ENCODE measurements at places on chromosomes 3 and 15.

DNA sequence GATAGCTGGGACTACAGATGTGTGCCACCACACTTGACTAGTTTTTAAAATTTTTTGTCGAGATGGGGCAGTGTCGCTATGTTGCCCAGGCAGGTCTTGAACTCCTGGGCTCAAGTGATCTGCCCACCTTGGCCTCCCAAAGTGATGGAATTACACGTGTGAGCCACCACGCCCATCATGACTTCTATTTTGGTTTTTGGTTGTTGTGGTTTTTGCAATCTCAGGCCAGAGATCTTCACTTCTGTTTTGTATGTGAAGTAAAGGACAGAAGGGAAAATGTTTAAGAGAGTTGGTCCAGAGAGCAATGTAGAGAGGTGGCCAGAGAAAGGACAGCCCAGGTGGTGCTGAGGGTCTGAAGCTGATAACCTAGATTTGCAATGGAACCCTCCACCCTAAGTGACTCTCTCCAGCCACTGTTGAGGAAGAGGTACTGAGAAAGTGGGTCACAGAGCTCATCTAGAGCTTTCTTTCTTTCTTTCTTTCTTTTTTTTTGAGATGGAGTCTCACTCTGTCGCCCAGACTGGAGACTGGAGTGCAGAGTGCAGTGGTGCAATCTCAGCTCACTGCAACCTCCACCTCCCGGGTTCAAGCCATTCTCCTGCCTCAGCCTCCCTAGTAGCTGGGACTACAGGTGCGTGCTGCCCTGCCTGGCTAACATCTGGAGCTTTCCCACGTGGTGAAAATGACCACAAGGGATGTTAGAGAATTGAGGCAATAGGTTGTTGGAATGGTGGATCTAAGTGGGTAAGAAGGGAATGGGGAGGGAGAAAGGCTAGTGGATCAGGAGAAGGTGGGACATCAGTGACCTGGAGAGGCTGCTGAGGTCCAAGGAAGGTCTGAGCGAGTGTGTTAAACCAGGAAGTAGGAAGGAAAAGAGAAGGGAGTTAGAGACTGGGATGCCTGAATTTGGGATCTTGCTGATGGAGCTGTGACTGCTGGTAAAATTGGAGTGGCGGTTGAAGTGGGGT, 22.4 kb upstream of the SEMA4B start:
- DNase-seq, result no peak

DNA sequence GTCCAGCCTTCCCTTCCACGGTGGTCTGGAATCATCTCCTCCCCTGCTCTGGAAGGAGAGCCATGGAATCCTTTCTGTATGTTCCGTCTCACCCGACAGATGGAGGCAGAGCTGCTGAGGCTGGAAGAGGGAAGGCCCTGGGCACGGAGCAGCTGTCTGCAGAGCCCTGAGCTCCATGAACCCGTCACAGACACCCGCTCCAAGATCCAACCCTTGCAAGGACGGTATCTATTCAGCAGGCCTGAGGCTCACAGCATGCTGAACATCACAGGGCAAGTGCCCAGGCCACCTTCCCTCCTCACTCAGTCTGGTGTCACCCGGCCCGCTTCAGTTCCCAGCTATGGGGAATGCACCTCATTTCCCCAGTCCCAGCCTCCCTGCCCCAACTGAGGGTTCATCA, 103.9 kb downstream of the LRIG1 start:
- DNase-seq, result no peak

- DNase-seq, result no peak
These were observed 29.5 kb downstream of the GLB1 start for GRCh38 chr3:33067484-33067883.

- DNase-seq, result no peak
These were observed 25.1 kb upstream of the BCL2L10 start for GRCh38 chr15:52137432-52138357.

GRCh38 chr3:148023994-148024393, 614.8 kb downstream of the ZIC1 start:
- no peak for DNase-seq

DNA sequence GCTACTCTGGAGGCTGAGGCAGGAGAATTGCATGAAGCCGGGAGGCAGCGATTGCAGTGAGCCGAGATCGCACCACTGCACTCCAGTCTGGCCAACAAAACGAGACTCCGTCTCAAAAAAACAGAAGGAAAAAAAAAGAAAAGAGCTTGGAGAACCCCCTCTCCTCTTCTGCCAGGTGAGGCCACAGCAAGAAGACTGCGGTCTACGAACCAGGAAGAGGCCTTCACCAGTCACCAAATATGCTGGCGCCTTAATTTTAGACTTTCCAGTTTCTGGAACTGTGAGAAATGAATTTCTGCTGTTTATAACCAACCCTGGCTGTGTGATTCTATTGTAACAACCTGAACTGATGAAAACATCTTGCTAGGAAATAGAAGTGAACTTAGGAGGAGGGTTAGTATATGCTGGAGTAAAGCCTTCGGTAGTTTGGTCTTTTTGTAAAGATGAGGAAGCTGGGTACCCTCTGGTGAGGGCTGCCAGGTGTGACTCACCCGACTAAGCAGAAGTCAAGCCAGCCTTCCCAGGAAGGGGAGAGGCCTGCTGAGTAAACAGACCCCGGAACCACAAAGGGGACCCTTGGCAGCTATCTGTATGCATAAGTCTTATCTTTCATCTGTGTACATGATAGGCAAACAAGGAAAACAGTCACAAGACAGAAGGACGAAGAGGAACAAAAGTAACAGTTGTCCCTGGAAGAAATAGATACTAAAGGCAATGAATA, 78.7 kb downstream of the KLF13 start:
- no peak for DNase-seq

- DNase-seq, result no peak
These were observed 260.7 kb downstream of the UBE2E2 start for GRCh38 chr3:23463791-23464190.

GRCh38 chr3:73504852-73505251, 119.9 kb downstream of the PDZRN3 start:
- DNase-seq, result no peak
